Liver (tissue), 10 donors: ENCODE measurements at places on chromosomes 7 and 10.

- DNase-seq = no peak
These were observed 22.7 kb downstream of the CISD1 start for GRCh38 chr10:58291538-58292174.

DNA sequence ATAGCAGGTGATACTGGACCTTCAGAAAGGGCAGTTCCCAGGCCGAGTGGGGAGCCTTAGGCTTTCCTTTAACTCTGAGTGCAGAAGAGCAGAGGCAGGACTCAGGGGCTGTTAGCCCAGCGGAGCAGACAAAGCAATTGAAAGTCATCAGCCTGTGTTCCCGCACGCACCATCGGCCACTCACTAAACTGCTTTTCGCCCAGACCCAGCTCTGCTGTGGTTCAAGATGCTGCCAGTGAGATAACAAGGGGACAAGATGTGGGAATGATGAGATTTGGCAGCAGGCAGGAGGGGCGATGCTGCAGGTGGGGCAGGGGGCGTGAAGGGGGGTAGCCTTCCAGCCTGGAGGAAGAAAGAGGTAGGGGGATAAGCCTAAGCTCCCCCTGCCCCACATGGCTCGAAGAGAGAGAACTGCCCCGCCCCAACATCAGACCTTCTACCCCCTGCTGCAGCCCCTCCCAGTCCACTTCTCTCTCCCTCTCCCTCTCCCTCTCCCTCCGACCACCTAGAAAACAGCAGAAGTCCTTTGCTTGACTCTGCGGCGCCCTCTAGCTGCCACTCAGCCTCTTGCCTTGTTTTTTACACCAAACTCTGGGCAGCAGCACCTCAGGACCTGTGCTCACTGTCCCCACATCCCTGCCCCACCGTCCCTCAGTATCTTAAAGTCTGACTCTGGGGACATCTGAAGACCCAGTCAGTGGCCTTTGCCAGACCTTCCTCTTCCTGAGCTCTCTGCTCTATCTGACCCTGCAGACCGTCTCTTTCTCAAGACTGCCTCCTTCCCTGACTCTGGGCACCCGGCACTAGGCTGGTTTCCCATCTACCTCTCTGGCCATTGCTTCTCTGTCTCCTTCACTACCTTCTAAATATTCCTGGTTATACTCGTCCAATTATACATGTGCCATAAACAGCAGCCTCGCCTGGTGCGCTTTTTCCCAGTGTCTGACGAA is 110.5 kb downstream of the C10orf105 start:
- peak; percentile 81 for DNase-seq

- no peak for DNase-seq
These were observed 152.5 kb downstream of the AKR1D1 start for GRCh38 chr7:138228769-138229168.

DNA sequence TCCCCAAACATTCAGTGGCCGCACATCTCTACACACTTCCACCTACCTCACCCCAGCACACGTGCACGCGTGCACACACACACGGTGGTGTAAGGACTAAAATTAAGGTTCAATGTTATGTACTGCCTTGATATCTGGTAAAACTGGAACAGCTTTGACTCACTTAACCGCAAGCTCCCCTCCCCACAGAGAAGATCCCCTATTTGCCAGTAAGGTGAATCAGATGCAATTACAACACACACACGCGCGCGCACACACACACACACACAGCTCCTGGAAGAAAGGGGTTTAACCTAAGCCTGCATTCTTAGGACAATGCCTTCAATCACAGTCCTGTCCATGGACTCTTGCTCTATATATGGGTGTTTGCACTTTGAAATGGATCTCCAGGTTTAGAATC is 25.5 kb upstream of the VPS41 start:
- DNase-seq = no peak

DNA sequence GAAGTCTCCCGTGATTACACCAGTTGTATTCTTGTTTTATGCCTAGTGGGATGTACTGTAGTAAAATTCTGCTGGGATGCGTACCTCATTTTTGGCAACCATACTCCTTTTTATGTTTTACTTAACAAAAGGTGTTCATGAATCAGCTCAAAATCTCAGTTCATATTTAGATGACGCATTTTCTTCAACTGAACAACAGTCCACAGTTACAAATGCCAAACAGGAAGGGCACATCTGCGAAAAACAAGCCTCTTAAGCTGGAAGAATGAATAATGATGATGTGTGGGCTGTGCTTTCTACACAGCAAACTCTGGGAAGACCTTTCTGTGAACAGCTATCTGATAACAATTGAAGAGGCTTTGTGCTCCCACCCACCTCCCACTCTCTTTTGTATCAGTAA is 68.4 kb upstream of the NRBF2 start:
- DNase-seq = no peak

DNA sequence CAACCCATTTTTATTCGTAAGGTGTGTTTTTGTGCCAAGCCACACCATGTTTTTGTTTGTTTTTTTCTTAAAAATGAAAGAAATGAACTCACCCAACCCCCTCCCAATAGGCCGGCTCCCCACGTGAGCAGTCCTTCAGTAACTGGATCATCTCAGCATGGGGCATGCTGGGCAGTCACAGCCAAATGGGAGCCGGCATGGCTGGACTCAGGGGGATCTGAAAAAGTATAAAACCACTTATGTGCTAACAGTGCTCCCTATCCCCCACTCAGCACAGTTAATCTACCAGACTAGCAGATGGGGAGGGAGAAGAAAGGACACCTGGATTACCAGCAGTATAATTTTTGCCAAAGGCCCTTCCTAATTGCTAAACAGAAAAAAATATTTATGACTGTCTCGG is 39.3 kb downstream of the BAZ1B start:
- no peak for DNase-seq

DNA sequence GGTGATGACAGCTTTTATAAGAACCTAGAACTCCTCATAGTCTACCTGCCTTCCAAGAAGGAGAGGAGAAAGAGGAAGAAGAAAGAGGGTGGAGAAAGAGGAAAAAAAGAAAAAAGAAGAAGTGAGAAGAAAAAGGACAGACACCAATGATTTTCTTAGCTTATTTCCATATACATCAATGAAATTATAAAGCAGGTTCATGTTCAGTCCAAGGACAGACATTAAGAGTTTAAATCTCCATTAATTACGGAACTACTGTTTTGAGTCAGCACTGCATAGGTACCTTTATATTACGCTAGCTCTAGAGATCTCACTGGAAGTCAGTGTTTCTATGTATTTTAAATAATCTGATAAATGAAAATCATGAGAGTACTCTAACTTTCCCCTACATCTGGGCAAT is 309.0 kb upstream of the HGF start:
- no peak for DNase-seq

- no peak for DNase-seq
These were observed 7.3 kb upstream of the RHOBTB1 start for GRCh38 chr10:60951272-60951724.

DNA sequence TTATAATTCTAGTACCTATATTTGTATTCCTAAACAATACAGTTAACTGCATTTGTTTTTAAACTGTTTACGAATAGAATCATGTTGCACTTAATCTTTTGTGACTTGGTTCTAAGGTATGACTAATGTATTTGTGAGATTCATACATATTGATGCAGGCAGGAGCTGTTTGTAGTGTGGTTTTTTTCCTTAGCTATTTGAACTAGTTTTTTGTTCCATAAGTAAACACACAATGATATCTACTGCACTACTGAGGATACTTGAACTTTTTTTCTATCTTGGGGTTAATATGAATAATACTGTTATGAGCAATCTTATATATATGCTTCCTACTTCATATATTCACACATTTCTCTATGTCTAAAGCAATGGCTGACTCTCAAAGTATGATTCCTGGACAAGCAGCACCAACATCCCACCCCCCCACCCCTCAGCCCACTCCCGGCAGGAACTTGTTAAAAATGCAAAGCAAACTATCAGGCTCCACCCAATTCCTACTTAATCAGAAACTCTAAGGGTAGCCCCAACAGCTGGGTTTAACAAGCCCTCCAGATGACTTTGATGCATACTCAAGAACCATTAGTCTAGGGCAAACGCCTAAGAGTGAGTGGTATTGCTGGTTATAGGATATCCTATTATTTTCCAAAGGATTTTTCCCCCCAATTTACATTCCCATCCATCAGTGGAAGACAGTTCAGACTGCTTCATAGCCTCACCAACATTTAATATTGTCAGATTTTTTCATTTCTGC is 25.8 kb downstream of the BRAF start:
- no peak for DNase-seq

DNA sequence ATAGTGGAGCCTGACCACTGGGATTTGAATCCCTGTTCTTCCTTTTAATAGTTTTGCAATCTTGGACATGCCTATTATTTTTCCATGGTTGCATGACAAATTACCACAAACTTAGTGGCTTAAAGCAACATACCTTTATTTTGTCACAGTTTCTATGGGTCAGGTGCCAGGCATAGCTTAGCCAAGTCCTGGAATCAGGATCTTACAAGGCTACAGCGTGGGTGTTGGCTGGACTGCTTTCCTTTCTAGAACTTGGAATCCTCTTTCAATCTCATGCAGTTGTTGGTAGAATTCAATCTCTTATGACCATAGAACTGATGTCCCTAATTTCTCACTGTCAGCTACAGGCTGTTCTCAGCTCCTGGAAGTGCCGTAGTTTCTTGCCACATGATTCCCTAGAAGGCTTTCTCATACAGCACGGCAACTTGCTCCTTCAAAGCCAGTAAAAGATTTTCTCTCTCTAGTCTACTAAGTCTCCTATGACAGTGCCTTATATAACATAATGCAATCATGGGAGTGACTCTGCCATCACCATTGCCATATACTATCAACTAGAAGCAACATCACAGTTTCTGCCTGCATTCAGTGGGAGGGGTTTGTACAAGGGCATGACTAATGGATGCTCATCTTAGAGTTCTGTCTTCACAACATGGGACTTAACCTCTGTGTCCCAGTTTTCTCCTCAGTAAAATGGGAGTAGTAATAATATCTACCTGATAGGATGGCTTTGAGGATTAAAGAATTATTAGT is 243.4 kb upstream of the FZD1 start:
- no peak for DNase-seq

DNA sequence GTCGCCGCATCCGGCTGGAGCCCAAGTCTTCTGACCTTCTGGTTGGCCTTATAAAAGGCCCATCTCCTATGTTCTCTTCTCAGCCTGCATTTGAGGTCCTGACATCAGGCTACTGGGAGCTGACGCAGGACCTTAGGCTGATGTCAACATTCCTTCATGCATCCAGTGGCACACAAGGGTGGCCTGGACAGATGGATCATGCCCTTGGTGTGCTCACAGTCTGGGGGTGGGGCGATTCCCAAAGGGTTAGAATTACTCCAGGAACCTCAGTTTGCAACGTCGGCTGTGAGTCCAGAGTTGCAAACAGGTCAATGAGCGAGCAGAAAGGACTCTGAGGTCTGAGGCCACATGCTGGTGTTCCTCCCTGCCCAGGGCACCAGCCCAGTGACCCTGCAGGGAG is 8.2 kb upstream of the CLIP2 start:
- no peak for DNase-seq

DNA sequence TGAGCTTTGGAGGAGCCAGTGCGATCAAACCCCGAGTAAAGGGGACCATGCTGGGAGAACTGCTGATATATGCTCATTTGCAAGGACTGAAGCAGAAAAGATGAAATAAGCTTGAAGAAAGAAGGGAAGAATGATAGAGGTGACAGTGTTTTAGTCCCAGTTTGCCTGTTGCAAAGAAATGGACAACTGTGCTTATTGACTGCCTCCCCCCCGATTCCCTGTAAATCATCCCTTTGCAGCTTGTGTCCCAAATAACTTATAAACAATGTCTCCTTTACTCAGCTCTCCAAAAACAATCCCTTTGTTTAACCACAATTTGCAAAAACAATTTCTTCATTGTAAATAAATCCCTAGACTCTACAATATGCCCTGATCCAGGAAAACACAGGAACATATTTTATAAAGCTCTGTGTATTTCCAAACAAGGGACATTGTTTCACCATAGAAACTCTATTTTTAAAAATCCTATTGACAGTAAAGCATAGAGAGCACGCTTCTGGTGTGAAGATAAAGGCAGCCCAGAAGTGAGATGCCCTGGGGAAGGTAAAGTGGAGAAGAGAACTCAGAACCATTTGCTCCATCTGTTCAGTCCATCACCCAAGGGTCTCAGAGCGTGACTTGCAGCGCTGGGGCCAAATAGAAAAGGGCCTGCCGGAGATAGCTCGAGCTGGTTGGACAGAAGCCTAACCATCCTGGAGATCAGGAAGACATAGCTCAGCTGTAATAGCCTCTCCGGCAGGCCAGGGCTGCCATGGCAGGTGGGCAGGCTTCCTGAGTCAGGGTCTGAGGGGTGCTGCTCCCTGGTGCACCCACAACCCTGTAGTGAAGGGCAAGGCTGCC is 280.5 kb downstream of the WDR11 start:
- DNase-seq = no peak

- no peak for DNase-seq
These were observed 51.2 kb downstream of the KIF5B start for GRCh38 chr10:32005050-32005449.

- no peak for DNase-seq
These were observed 571.6 kb downstream of the SH2D4B start for GRCh38 chr10:81109200-81109752.

- no peak for DNase-seq
These were observed 6.5 kb downstream of the CTBP2 start for GRCh38 chr10:125153703-125154490.

DNA sequence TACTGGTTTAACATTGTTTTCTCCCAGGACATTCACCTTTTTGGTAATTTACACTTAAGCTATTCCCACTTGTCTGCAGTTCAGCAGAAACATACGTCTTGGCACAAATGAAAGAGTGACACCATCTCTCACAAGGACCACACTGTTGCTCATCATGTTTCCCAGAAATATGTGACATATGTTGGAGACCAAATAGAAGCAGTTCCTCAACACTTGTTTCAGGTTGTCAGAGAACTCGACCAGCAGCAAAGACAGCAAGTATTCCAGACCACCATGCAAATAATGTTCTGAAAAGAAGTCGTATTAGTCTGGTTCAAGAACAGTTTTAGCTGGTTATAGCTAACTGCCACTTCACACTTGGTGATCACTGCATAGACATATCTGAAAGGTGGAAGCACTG is 81.3 kb upstream of the KLF6 start:
- no peak for DNase-seq

- DNase-seq = no peak
These were observed 2.9 kb downstream of the NUP205 start for GRCh38 chr7:135560631-135561030.

DNA sequence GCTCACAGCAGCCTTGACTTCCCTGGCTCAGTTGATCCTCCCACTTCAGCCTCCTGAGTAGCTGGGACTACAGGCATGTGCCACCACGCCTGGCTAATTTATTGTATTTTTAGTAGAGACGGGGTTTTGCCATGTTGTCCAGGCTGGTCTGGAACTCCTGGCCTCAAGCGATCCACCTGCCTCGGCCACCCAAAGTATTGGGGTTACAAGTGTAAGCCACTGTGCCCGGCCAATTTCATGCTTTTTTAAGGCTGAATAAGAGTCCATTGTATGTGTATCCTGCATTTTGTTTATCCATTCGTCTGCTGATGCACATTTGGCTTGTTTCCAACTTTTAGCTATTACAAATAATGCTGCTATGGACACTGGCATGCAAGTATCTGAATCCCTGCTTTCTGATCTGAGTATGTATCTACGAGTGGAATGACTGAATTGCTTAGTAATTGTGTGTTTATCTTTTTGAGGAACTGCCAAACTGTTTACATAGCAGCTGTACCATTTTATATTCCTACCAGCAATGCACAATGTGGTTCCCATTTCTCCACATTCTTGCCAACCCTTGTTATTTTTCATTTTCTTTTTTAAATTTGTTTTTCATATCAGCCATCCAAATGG is 37.3 kb upstream of the TPST1 start:
- no peak for DNase-seq

GRCh38 chr7:51262796-51263531 is 53.6 kb downstream of the COBL start:
- no peak for DNase-seq

- peak; percentile 74 for DNase-seq
These were observed at the start of gene ASAH2B for GRCh38 chr10:50739618-50740292. Gene ASAH2B (plus strand): TSS chr10:50739936. CDS start chr10:50745131, 5,195 bp downstream.
